ENCODE measurements at places on chromosomes 3 and 15.

GRCh38 chr15:31803388-31803884 lies 226.9 kb upstream of the CHRNA7 start:
- DNase-seq, result no peak

GRCh38 chr3:48406443-48407431 lies 23.1 kb downstream of the PLXNB1 start:
- no peak for DNase-seq

DNA sequence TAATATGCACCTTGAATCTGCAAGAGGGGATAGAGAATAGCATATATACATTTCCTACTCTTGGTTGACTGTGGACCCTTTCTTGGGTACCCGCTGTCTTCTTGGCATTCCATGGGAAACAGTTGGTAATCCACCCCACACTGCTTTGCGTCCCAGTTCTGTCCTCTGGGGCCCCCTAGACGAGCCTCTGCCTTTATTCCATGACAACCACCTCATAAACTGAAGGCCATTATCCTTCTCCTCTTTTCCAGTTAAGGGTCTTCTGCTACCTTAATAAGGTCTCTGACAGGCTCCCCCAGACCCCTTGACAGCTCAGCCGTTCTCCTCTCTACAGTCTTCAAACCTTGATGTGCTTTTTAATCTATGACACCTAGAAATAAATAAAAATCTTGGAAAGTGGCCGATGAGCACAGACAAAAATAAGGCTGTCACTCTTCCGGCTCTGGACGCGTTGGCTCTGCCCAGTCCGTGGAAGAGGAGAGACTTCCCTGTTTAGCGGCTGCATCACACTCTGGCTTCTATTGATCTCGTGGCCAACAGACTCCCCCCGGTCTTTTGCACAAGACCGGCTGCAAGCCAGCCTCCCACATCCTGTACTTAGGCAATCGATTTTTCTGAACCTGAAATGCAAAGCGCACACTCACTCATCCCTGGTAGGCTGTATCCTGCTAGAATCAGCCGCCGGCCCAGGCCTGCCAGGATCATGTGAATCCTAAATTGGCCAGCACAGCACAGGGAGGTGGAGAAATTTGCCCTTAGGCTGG lies 251.0 kb upstream of the TLE3 start:
- DNase-seq, result no peak

- no peak for DNase-seq
Measured at GRCh38 chr3:193946945-193947344, 189.0 kb upstream of the HES1 start.

DNA sequence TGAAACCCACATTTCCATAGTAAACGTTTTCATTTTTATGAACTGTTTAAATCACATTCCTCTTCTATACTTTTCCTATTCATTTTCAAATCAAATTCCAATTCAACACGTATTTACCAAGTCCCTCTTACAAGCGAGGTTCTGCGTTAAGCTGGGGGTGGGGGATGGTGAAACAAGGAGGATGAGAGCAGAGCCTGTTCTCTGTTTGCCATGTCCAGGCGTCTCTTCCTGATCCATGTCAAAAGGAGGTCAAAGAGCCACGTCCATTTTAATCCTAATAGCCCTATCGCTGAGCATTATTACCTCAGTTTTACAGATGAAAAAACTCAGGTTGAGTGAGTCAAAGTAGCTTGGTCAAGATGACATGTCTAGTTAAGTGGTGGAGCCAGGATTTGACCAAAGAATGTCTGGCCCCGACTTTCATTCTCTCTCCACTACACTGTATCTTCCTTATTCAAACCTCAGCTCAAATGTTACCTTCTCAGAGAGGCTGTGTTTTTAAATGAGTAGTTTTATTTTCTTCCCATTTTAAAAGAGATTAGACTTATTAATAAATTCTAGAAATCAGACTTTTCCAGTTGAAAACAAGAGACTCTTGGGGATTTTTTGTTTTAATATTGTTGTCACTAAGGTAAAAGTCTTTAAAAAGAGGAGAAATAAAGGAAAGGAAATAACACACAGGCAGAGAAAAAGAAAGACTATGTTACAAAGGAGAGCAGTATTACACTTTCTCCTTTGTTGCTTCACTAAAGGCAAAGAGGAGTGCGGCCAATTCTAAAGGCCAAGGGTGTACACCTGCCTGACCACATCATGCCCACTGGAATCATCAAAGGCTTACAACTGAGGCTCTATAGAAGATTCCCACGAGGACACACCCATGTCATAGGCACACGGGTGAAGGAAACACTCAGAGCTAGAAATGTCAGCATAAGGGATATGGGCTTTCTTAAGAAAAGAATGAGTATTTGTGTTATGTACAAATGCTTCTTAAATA lies 42.4 kb downstream of the MYO5A start:
- DNase-seq, result no peak

GRCh38 chr3:177089110-177089509 lies 108.2 kb downstream of the TBL1XR1 start:
- no peak for DNase-seq

DNA sequence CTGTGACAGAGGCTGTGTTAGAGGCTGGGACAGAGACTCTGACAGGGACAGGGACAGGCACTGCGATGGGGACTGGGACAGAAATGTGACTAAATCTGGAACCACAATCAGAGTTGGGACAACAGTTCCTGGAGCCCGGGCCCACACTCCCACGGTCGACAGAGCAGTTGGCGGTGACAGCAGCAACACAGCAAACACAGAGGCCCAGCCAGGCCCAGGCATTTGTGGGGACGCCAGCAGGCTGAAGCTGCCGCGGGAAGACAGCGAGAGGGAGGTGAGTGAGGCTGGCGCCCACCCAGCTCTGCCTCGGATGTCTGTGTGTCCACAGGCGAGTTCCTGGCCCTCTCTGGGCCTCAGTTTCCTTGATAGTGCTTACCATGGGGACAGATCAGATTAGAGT lies 9.3 kb upstream of the HCN4 start:
- DNase-seq, result no peak

DNA sequence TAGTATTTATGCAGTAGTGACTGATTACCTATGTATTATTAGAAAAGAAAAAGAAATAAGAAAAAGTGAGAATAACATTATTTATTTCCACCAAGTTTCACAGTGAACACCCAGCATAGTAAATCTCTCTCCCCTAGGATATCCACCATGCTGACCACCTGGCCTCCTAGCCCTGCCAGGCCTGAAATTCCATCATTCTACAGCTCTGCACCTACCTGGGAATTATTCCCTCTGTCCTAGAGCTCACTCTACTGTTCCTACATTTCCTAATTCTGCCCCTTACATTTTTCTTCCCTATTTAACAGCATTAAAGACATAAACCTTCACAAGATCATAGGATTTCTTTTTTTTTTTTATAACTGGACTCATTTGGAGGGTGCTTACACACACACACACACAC lies 525.3 kb upstream of the PPP2R3A start:
- no peak for DNase-seq

GRCh38 chr3:18469775-18470174 lies 44.6 kb upstream of the SATB1 start:
- no peak for DNase-seq

DNA sequence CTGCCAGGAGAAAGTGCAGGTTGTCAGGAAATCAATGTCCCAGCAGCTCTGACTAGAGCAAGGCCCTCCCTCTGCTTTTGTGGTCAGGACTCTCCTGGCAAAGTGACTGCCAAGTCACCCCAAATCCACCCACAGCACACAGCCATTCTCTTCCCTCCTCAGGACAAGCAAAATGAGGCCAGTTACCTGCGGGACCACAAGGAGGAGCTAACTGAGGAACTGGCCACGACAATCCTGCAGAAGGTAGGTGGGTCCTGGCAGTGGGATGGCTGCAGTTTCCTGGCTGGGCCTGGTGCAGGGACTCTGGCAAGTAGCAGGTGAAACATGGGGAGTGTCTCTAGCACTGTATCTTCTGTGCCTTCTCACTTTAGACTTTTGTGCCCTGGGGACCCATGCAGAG lies 142.5 kb upstream of the EIF1B start:
- DNase-seq, result no peak

DNA sequence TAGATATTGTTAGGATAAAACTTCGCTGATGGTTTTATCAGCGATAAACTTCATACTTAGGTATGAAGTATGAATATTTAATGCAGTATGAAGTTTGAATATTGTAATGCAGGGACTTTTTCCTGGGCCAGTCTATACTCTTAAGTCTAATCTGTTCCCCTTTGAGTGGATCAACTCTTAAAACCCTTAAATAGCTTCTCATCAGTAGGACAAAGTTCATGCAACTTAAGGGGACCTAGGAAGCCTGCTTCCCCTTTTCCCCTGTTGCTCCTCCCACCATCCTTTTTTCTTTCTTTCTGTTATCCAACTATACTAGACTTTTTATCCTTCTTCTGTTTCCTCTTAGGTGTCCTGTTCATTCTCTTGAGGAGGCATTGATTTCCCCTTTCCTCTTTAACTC lies 78.7 kb downstream of the MITF start:
- no peak for DNase-seq

- DNase-seq, result no peak
Measured at GRCh38 chr3:156344215-156344614, 210.7 kb downstream of the SSR3 start.

DNA sequence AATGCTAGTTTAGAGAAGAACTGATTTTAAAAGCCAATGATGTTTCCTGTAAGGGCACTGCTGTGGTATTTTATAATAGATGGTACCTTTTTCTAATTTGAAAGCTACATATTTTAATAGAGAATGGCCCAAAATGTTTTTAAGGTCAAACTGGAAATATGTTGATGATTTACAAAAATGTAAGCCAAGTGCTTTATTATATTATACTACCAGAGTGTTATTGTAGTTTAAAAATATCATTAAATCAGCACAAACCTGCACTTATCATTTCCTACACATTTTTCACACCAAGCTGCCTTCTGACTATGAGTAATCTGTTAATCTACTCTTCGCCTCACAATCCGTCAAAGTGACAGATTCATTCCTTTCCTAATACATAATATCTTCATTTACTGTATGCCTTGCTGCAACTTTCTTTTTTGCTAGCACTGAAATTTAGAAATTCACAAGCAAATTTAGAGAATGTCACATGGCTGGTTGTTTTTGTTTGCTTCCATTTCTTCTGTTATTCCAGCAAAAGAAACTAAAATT lies 126.4 kb upstream of the FAM3D start:
- no peak for DNase-seq

DNA sequence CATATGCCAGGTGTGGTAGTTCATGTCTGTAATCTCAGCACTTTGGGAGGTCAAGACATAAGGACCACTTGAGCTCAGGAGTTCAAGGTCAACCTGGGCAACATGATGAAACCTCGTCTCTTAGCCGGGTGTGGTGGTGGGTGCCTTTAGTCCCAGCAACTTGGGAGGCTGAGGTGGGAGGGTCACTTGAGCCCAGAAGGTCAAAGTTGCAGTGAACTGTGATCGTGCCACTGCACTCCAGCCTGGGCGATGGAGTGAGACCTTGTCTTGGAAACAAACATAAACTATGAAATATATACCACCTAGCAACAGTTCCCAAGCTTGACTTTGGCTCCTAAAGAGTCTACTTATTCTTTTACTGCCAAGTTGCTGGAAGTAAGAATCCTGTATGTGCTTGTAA lies 30.9 kb downstream of the UBE3A start:
- no peak for DNase-seq

DNA sequence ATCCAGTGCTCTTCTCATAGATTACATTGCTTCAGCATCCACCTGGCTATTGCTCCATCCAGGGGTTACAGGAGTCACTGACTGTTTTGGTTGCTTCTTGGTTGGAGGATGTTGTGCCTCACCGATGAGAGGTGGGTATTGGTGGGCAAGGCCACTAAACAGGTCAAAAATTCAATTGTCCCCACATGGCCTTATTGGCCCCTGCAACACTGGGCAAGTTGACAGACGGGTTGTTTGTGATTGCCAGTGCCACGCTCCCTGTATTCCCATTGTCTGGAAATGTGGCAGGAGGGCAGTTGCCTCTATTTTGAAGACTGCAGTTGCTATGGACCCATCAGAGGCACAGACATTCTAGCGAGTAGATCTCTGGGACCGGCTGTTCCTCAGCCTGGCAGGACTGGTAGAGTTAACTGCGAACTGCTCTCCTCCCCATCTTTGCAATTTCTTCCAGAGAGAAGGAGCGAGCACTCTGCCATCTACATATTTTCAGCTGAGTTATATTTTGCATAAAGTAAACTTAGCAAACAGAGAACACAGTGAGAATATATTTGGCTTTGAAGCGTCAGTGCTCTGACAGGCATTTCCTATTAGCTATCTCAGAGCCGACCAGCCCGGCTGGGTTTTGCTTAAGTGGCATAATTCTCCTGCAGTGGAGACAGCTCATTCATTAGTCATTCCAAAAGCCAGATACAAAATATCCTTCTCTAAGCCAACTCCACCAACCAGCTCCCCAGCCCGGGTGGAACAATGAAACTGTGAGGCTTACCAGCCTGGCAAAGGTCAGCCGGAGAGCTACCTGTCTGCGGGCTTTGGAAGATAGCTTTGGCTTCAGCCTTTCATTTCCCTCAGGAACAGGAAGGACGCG lies 26.0 kb upstream of the MAGEF1 start:
- DNase-seq, result no peak

GRCh38 chr3:76958274-76958673 lies 81.6 kb upstream of the ROBO2 start:
- DNase-seq, result no peak

GRCh38 chr3:172560026-172560425 lies 36.8 kb upstream of the TNFSF10 start:
- no peak for DNase-seq

DNA sequence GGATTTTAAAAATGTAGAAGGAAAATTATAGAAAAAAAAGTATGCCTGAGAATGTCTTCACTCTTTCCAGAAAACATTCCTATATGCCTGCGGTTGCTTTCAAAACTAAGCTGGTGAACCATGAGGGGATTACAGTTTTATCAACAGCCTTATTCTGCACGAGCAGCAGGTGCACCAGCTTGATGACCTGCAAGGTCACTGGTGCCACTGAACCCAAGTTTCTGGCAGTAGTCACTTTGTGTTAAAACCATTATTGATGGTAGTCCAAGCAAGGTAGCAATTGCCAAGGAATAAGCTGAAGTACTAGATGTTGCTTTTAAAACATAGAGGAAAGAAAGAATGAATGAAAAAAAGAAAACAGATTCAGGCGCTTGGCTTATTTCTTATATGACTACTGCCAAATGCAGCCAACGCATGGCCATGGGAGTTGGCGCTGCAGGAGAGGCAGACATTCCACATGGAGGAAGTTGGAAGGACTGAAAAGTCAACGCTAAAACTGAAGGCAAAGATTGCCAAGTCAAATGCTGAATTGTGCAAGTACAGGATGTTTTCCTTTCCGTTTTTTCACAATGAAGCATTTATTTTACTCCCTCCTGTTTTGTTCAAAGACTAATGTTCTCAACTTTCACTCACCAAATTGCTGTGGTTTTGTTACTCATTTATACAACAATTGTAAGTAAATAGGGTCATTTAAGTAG lies 601.4 kb downstream of the CADM2 start:
- no peak for DNase-seq

- no peak for DNase-seq
Measured at GRCh38 chr15:82970696-82971095, 15.3 kb upstream of the RAMAC start.

GRCh38 chr15:58440158-58440910 lies 8.5 kb downstream of the LIPC start:
- no peak for DNase-seq

DNA sequence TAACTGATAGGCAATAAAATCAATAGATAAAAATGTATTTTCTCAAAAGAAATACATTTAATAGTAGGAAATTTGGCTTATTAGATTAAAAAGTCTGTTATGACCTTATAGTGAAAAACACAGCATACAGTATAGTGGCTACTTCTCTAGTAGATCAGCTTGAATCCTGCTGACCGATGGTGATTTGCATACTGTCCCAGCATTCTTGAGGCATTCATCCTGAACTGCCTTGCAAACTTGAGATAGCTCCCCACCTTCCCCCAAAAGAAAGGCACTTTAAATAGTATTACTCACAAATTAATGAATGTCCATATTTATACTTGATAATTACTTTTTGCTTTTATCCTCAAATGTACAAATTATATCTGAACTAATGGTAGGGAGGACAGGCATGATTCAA lies 6.7 kb downstream of the CHMP2B start:
- DNase-seq, result no peak

All from stimulated activated effector memory CD8-positive, alpha-beta T cell treated with anti-CD3 and anti-CD28 coated beads, Interleukin-12 subunit alpha, Interleukin-12 subunit beta, amount 100 ng/mL, for 72 hours (primary cell).